Liver (tissue), 10 donors: ENCODE measurements at places on chromosomes 3 and 15. TPM values are rescaled to one million over a fixed set of nuclear protein-coding genes. Genes with fewer than 3 reads are reported as not detected.

DNA sequence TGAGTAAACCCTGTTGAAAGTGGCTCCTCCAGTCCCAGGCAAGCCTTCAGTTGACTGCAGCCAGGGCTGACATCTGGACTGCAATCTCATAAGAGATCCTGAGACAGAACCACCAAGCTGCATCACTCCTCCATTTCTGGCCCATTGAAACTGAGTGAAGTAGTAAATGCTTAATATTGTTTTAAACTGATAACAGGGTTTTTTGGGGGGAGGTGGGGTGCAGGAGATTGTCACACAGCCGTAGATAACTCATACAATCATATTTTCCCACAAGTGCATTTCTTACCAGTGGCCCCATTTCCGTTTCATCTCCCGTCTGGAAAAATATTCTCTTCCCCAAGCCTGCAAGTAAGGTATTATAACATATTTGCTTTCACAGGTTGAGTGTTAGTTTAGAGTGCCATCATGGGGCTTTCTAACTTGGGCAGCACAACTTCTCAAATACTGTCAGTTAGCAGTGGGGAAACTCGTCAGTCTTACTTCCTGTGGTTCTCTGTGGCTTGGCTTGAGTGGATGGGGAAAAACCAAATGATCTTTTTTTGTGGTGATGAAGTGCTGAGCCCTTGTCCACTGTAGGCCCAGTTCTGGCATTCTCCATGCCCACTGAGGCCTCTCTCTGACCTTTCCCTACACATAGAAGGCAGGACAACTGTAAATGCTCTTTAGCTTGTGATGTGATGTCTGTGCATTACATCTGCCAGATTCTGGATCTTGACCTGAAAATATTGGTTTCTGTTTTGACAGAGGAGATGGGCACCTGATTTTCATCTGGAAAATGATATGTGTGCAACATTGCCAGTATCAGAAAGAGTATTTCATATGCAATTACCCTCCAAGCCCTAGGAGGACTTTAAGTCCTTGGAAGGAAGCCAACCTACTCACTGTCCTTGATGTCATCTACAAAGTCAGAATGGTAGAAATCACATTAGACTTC, 90.1 kb upstream of the BHLHE40 start:
- DNase-seq = no peak

GRCh38 chr15:70240082-70240481, 142.4 kb upstream of the TLE3 start:
- DNase-seq = no peak

DNA sequence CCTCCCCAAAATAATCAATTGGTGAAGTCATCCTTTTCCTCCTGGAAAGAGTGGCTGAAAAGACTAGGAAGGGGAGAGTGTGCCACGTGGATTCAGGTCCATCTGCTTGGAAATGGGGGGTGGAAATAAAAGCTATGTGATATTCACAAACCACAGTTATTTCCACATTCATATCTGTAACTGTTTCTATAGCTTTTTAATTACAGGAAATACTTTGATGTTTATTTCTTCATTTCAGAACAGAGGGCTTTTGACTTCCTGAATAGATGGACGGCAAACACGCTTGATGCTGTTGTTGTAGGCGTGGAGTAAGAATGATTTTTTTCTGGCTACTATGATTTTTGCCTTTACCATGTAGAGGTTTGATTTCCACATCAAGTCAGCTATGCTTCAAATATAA, 10.1 kb downstream of the AADACL2 start:
- no peak for DNase-seq

DNA sequence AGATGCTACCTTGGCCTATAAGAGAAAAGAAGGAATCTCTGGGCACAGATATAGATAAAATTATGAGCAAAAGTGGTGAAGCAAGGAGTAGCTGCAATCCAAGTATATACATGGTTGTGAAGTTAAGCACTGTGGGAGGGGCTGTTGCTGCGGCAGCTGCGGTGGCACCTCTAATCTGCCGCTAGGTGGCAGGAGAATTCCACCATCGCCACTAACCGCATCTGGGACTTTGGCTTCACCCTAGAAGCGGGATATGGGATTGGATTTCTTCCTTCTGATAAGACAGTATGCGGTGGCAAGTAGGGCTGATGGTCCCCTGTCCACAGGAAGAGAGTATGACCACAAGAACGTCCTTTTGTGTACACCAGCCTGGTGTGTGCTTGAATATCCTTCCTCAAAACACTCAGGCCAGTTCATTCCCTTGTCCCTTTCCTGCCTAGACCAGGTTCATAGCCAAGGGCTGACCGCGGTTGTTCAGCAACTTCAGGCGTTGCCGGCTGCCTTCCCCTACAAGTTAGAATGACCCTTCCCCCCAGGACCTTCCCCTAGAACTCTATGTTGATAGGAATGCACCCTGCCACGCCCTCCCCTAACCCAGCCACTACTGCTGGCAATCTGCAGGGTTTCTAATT, 5.1 kb downstream of the MAGEL2 start:
- peak; percentile 49 for DNase-seq

DNA sequence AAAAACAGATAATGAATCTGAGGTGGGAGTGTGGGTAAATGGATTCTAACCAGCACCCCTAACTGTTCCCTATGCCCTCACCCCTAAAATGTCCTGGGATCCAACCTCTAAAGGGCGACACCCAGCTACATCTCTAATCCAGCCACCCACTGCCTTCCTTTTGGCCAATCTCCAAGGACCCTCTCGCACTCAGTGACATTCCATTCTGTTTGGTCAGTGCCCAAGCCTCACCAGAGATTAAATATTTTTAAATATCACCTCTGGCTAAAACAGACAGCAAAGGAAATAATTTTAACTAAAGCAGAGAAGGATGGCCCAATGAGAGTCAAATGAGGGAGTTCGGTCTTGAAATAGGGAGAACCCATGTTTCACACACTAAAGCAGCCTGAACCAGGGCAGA, 19.9 kb upstream of the SCN10A start:
- DNase-seq = no peak

DNA sequence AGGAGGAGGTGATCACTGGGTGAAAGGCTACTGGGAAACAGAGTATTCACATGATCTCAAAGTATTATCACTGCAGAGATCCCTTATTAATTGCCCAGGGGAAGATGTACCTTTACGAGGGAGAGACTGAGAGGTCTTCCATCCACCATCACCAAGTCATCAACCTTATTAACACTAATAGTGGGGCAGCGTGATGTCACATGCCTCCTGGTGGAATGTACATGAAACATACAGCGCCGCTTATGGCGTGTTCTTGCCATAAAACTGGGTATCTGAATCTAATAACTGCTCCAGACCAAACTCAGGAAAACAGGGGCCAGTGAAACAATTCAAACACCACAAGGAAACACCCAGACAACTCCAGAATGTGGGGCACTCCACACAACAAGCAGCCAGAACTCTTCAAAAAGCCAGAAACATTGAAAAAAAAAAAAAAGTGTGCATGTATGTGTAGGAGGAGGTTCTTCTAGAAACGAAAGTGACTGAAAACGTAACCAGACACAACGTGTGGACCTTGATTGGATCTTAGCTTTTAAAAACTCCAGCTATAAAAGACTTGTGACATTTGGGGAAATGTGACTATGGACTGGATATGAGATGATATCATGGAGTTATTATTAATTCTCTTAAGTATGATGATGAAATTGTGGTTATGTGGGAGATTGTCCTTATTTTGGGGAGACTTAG, 4.6 kb downstream of the STIMATE start:
- no peak for DNase-seq

- no peak for DNase-seq
Measured at GRCh38 chr15:91947683-91948608, 94.4 kb downstream of the SLCO3A1 start.

DNA sequence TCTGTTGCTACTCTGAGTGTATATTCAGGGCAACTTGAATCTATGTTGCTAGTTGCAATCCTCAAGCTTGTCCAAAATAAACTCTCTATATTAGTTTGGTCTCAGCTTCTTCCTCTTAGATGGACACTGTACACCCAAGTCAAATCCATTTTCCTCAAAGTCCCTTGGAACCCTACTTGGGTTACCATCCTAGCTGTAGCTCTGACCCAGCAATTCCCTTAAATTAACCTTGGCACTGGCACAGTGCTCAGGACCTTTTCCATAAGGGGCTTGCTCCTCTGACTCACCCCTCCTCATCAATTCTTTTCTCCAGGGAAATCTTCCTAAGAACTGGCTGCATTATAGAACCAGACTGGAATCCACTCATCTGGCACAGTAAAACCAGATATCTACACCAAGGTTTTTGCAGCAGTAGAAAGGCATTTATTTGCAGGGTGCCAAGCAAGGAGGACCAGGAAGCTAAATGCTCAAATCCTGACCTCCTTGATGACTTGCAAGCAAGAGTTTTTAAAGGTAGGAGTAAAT, 44.9 kb upstream of the B3GALNT1 start:
- DNase-seq = no peak

DNA sequence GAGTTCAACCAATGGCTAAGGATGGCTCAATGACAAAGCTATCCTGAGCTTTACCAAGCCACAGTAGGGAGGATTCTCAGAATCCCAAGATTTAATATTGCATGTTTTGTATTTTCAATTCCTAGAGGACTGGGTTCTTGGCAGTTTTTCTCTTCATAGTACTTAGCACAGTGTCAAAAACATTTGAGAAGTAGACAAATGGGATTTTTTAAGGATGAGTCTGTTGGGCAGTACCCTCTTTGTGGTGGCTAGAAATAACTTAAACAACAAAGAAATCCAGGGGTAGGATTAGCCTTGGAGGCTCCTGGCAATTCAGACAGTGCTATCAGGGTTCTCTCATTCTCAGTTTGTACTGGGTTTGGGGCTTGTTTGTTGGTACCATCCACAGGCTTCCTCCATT, 212.8 kb upstream of the RORA start:
- DNase-seq = no peak

DNA sequence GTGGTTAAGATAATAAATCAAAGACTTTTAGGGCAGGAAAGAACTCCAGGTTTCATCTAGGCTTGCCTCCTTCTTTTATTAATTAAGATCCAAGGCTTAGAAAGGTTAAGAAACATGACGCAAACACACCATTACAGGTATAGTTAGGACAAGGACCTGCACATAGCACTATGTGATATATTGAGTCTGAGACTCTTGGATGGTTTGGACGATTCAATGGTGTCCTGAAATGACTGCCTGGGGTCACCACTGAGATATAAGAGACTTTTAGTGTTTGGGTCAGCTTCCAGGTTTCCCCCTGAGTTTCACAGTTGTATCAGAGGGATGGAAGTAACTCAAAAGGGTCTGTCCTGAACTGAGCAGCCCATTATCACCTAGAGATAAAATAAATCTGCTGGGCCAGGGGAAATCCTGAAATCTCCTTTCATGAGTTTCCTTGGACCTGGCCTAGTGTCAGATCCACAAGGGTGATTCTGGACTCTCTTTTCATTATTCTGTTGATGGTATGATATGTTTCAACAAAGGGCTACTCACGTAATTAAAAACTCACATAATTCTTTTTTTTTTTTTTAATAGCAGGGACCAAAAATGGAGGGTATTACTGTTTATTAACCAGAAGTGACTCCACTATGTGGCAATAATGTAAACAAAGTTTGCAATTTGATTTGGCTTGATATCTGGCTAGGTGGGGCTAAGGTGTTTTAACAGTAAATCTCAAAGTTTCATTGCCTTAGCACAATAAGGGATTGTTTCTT, 55.6 kb upstream of the ADGRG7 start:
- DNase-seq = no peak

- DNase-seq = no peak
Measured at GRCh38 chr15:99076555-99077308, 28.1 kb upstream of the SYNM start.

DNA sequence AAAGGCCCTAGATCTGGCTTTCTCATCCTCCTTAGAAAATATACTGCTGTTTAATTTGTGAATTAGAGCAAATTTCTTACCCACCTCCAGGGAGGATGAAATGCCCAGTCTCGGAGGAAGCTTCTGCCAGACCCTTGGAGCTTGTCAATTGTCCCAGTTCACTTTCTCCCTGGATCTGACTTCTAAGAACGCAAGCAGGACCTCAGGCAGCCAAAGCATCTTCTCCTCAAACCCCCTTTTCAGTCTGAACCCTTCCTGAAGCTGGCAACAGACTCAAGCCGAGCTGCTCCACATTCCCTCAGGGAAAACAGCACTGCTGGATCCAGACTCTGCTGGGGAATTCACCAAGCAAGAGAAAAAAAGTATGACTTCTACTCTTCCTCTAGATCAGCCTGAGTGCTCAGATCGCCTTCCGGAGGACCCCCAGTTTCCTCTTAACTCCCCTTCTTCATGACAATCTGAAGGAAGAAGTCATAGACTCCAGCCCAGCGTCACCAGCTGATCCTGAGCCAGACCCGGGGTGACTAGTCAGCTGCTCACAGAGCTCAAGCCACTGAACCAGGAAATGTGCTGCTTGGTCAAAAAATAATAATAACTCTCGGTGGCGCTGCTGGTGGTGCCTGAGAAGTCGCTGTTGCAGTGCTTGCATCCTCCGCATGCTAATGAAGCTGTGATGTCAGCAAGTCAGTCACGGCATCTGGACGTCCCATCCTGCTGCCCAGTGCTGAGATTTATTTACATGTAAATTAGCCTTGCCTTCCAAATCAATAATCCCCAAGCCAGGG, at the start of gene PRICKLE2:
Gene PRICKLE2 (minus strand): TSS at position 641 of the 785 bp plus-strand sequence. CDS start 26,539 bp downstream, outside the sequence.
- DNase-seq = peak; percentile 40

GRCh38 chr3:156563900-156564682, 9.2 kb upstream of the SSR3 start:
- no peak for DNase-seq

- no peak for DNase-seq
Measured at GRCh38 chr3:125479091-125479490, 40.9 kb downstream of the SNX4 start.

DNA sequence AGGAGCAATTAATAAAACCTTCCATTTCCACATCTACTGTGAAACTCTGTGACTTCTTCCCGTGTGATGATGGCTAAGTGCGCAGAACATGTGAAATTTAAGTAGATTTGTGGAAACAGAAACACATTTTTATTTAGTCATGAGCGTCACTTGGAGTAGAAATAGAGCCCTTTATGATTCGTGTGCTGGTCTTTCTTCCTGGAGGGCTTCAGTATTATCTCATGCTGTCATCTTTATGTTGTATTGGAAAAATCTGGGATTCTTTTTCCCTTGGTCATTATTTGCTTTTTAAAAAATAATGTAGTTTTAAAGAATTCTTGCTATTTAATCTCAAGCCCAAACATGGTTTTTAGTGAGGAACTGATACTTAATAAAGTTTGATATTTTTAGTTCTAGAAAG, 284.0 kb upstream of the CTDSPL start:
- no peak for DNase-seq

- no peak for DNase-seq
Measured at GRCh38 chr3:139473155-139473771, 3.1 kb downstream of the RBP2 start.

ISL2 gene
- not detected for total RNA-seq

TMEM108 gene
- total RNA-seq = not detected

MUC4 gene
- not detected for total RNA-seq

PPP4R2 gene
- total RNA-seq = 35.9 TPM

CLEC3B gene
- total RNA-seq = 7.7 TPM

MYLK gene
- 17.1 TPM for total RNA-seq

LRRK1 gene
- total RNA-seq = 4.4 TPM

SAMD7 gene
- total RNA-seq = not detected

SQOR gene
- 41.7 TPM for total RNA-seq

ZMAT3 gene
- 2.8 TPM for total RNA-seq

CHRD gene
- 66.4 TPM for total RNA-seq

C3orf22 gene
- total RNA-seq = not detected
